Activated CD8-positive, alpha-beta memory T cell treated with anti-CD3 and anti-CD28 coated beads, Interleukin-2, amount 50 U/mL, for 48 hours (primary cell): ENCODE measurements at places on chromosomes 4 and X.

DNA sequence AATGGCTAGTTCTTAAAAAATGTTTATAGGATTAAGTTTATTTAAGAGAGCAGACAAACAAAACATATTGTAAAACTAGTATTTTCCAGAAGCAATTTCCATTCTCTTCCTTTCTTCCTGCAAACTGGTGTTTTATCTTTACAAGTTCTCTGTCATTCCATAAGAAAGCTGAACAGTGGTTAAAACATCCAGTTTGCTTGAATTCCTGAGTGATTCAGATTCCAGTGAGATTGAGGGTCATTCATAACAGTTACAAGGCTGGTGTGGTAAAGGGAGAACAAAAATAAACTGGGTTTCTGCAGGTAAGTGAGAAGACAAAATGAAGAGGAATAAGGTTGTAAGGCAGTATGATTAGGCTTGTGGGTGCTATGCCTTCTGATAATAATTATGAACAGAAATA lies 544.8 kb upstream of the DIPK2B start:
- no peak for DNase-seq

DNA sequence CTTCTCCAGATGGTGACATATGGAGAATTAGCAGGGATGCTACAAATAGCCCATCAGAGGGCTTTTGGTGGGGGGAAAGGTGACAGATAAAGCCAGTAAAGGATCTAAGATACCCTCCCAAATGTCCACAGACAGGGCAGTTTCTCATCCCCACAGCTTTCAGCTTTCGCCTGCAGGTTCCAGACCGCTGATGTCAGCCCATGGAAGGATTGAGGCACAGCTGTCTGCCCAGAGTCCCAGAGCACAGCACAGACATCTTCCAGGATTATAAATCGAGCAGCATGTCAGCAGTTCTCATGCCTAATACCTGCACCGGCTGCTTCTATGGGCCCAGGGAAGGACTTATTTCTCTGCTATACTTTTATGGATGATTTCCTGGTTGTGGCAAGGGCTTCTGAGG lies 96.7 kb upstream of the MXRA5 start:
- DNase-seq: no peak

DNA sequence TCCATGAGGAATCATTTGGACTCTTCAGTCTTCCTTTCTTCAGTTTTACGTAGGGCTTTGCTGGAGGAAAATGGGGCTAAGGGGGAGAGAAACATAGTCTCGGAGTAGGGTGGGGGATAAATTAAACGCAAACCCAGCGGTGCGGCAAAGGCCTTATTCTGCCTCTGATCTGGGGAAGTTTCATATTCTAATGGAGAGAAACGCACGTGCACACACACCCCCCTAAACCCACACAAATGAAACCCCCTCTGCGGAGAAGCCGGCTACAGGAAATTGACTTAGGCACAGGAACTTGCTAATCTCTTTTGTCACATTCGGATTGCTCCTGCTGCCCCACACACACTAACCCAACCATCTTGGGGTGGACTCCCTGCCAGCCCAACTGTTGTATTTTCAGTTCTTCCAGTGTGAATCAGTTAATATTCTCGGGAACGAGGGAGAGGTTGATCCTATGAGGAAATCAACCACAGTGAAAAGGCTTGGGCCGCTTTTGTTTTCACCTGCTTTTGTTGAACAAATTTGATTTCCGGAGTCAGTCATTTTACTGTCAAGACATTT lies at the start of gene RHOH:
Gene RHOH, plus strand, starts transcription at position 308 of the 558 bp plus-strand sequence. CDS start 46,356 bp downstream, outside the sequence.
- DNase-seq: no peak

- DNase-seq: no peak
These were observed 91.8 kb downstream of the CHM start for GRCh38 chrX:85955510-85955909.

DNA sequence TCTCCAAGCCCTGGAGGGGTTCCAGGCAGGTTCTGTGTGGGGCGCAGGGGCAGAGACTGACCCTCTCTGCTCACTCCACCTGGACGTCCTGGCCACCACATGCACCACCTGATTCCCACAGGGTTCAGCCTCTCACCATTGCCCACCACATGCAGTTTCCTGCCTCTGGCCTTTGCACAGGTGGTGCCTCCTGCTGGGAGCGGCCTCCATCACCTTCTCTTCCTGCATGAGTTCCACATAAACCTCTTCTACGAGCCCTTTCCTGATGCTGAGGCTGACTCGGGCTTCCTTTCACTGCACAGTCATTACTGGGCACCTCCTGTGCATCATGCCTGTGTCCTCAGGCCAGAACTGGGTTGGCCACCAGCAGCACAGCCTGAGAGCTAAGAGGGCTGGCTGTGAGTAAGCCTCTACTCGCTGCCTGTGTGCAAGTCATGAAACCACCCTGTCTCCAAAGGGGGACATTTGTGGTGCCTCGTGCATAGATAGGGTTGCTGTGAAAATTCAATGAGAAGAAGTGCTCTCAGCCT lies 19.9 kb downstream of the MAN2B2 start:
- no peak for DNase-seq

DNA sequence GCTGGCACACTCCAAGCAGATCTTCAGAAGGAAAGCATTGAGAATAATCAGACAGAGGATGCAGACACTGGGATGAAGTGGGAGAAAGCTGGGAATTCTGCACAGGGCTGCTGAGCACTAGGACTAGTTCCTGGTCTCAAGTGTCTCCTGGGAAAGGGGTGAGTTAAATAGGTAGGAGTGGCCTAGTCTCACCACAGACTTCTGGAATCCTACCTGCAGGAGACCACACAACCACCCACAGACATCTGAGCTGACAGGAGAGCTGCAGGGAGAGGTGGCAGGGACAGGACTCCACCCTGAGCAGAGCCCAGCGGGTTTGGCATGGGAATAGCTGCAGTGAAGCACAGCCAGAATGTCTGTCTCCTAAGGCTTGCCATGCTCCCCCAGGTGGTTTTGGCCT lies 95.1 kb upstream of the GALNTL6 start:
- no peak for DNase-seq

- no peak for DNase-seq
These were observed 64.5 kb upstream of the CLDN34 start for GRCh38 chrX:9902656-9903055.

- DNase-seq: no peak
These were observed 619.4 kb upstream of the SPANXN1 start for GRCh38 chrX:144627947-144628346.

GRCh38 chrX:10728806-10729389 lies 108.5 kb upstream of the MID1 start:
- no peak for DNase-seq

GRCh38 chrX:37757082-37757481 lies 22.8 kb upstream of the CYBB start:
- DNase-seq: no peak

- no peak for DNase-seq
These were observed 227.8 kb downstream of the ADGRL3 start for GRCh38 chr4:61427818-61428495.

- DNase-seq: peak; percentile 48
These were observed 1.5 kb downstream of the BEND4 start for GRCh38 chr4:42150653-42151567.

- no peak for DNase-seq
These were observed 345.3 kb downstream of the SPRY1 start for GRCh38 chr4:123741906-123742305.

- no peak for DNase-seq
These were observed 43.2 kb downstream of the MANBA start for GRCh38 chr4:102717448-102718092.

GRCh38 chr4:106951891-106952290 lies 84.2 kb downstream of the DKK2 start:
- no peak for DNase-seq

GRCh38 chr4:133151341-133151690 lies 2.2 kb downstream of the PCDH10 start:
- DNase-seq: peak; percentile 53

DNA sequence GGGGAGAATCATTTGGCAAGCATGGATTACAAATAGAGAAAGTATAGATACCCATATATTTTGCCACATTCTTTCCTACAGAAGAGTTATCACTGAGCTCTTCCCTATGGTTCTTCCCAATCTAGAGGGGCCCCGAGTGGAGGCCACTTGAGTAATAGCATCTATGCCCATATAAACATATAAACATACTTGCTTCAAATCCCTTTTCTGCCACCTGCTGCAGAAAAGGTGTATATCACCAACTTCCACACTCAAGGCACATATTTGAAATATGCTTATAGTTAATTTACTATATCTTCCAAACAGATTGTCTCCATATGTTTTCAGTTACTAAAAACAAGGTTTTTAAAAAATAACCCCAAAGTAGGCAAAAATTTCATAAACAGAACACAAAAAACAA lies 642.8 kb upstream of the DIPK2B start:
- DNase-seq: no peak

- no peak for DNase-seq
These were observed 34.1 kb upstream of the IL1RAPL1 start for GRCh38 chrX:28552882-28553829.

DNA sequence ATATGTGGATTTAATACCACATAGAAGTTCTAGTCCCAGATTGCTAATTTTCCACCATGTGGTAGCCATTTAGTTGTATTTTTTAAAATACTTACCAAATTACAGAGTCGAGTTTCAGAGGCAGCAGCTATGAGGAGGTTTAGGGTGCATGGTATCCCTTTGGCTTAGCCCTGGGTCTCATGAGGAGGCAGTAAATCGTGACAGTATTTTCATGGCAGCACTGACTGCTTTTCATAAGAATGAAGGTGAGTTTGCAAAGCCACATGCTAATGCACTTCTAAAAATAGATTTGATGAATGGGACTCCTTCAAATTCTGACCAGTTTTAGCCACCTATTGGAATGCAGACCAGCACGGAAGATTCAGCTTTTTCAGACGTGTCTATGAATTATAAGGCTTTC lies 114.0 kb upstream of the FRG1 start:
- no peak for DNase-seq

DNA sequence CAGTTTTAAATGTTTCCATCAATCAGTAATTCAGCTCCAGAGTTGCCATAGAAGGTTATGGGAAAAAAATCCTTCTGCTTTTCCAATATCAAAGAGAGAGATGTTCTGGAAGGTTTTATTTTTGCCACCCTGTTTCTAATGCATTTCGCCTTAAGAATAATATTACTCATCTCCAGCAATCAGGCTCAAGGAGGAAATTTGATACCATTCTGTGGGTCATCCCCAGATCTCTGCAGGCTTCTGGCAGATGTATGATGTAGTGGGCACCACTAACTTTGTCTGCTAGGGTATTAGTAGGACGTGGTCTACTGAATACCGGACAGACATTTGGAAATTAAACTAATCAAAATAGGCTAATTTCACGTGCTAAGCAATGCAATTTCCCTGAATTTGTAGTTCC lies 645.4 kb upstream of the TENM3 start:
- DNase-seq: no peak

DNA sequence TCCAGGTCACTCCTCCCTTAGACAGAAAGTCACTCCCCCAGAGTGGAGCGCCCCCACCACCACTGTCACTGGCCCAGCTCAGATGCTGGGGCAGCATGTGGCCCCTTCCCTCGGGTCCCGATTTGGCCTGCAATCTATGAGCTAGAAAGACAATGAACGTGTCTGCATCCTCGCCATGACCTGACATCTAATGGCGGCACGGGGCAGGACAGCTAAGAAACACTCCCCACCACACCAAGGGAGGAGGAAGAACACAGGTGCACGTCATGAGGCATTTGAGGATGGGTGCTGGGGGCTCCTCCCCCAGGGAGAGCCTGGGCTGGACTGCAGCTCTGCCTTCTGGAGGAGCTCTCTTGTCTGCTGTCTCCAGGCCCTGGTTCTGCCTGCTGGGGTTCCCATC lies 8.7 kb downstream of the RNF212 start:
- no peak for DNase-seq

- no peak for DNase-seq
These were observed 76.4 kb downstream of the CLCN4 start for GRCh38 chrX:10233173-10233572.
